ENCODE measurements at places on chromosomes 7 and 10. TPM values are rescaled to one million over a fixed set of nuclear protein-coding genes. Genes with fewer than 3 reads are reported as not detected.

GRCh38 chr10:113301342-113301984 lies 251.4 kb upstream of the HABP2 start:
- DNase-seq: no peak

GRCh38 chr7:140035400-140036223 lies 27.1 kb downstream of the PARP12 start:
- DNase-seq: peak; percentile 65

DNA sequence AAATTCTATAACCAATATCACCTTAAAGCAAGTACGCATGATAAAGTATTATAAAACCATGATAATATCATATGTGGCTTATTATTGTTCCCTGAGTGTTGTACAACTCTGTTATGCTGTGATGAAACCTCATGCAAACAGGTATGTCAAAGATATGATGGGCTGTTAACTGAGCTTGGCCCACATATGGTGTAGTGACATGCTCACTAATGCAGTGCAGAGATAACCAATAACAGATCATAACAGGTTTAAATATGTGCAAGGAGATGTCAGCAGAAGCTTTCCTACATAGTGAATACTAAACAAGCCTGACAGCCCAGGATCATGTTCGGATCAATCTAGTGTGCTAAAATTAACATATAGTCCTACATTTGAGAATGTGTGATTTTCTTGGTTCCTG lies 9.6 kb downstream of the CFTR start:
- no peak for DNase-seq

DNA sequence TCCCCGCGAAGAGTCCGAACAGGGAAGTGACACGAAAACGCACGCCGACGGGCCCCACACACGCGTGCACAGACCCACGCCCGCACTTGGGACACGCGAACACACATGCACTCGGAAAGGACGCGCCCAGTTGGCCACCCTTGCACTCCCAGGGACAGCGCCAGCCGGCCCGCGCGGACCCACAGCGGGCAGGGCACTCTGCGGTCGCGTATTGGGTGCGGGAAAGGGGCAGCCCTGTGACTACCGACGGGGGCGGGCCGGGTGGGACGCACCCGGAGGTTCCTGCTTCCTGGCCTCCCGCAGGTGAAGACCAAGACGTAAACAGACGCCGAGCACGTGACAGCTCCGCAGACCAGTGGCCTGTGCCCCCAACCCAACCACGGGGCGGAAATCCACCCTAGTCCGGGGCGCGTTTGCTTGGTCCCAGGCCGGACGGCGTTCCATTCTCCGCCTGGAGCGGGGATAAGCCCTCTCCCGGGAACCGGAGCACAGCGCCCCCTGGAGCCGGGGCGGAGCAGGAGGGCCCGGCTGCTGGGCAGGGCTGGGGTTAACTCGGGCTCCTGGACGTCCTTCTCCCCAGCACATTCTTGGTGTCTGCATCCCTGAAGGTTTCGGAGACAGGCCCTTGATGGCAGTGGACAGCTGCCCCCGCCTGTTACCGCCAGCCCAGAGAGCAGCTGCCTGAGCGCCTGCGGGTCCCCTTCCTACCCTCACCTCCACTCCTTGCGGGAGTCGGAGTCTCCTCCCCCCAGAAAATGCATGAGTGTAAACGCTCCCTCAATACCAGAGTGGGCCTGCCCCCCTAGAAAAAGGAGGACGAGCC lies 2.0 kb upstream of the LZTS2 start:
- DNase-seq: peak; percentile 75

GRCh38 chr7:276230-276835 lies 13.6 kb upstream of the FOXL3 start:
- no peak for DNase-seq

DNA sequence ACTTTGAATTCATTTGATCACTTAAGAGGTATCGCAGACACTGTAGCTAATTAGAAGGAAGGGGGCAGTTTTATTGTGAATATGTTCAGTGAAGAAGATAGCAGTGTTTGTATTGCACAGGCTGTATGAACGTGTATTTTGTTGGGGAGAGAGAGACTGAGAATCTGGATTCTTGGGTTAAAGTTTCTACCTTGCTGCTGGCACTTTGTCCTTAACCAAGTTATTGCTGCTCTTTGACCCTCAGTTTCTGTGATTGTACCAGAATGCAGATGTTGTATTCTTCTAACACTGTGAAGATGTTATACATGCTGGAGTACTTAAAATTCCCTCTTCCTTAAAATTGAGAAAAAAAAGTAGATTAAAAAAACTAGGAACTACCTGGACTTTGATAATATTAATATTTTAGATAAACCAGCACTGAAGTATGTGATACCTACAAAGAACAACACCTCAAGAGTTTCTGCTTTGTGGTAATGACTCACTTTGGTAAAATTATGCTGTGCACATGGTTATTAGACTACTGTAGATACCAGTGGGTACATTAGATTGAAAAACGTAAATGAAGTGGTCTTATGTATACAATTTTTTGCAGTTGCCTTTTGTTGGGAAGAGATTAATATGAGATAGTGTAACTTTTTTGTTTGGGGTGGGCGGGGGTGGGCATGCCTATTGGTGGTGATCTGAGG lies 321.3 kb downstream of the AUTS2 start:
- DNase-seq: no peak

GRCh38 chr7:135681762-135682161 lies 19.4 kb downstream of the STMP1 start:
- DNase-seq: no peak

GRCh38 chr10:6586501-6586900 lies 6.4 kb upstream of the PRKCQ start:
- DNase-seq: no peak

DNA sequence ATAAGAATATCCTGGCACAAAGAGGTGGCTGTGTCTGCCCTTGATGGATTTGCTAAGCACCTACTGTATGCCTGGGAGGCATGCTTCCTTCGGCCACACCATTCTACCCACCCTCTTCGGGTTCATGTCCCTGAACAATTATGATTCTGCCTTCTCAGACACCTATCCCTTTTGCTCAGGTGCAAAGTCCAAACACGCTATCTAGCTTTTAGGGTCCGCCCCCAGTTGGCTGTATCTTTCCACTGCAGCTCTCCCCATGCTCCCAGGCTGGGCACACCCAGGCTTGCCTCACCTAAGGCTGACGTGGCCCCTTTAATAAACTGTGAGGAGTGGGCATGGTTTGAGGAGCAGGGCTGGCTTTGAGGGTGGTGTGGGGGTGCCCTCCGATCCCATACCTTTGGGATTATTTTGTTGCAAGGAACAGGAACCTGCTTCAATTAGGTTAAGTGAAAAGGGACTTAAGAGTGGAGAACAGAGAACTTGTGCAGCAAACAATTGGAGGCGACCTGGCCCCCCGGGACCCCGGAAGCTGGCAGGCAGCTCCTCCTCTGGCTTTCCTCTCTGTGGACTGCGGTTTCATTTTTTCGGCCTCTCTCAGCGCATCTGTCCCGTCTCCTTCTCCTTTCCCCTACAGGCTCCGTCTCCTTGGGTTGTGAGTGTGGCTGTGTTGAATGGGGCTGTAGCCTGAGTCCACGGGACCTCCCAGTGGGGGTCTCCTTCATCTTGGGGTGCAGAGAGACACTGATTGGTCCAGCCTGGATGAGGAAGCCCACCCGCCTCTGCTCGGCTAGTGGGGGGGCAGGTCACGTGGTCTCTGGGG lies 3.8 kb downstream of the CLIP2 start:
- DNase-seq: no peak

DNA sequence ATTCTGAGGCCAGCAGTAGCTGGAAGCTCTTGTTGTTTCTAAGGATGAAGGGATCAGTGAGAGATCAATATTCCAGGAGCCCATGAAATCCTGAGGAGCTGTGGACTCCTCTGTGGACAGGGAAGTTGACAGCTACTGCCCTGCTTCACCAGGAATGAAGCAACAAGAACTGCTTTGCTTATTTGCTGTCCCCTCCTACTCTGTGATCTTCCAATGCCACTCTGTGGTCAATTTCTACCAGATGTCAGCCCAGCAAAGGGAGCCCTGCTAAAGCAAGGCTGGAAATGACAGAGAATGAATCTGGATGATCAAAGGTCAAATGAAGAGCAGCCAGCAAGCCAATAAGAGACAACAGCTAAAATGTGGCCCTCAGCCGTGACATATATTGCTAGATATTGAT lies 227.5 kb upstream of the CHRM2 start:
- DNase-seq: no peak

DNA sequence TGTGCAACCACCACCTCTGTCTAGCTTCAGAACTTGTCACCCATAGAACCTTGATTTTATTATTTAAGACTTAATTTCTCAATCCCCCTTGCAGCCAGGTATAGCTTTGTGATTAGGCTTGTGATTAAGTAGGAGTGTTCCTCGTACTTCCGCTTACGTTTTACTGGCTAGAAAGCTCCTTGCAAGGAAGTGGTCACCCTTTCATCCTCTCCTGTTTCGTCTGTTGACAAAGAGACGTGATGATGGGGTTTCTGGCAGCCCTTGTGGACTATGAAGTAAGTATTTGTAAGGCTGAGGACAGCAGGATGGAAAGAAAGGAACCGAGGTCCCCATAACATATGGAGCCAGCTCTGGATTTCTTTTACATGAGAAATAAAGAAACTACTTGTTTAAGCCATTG lies 86.5 kb upstream of the KDM7A start:
- no peak for DNase-seq

- peak; percentile 32 for DNase-seq
These were observed 6.7 kb upstream of the FAM180A start for GRCh38 chr7:135755351-135755753.

DNA sequence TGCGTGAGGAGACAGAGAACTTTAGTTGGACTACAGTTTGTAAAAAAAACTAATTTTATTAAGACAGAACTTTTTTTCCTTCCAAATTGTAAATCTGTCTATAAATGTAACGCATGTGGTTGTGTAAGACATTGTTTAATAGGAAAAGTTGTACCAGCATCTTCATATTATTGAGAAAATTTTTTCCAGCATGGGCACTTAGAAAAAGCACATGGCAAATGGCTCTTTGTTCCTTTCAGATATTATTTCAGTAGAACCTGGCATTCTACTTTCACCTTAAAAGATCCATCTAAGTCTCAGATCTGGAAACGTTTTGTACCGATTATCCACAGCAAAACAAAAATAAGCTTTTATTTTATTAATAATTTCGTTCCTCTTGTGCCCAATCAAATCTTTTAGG lies 43.2 kb downstream of the ZRANB1 start:
- no peak for DNase-seq

DNA sequence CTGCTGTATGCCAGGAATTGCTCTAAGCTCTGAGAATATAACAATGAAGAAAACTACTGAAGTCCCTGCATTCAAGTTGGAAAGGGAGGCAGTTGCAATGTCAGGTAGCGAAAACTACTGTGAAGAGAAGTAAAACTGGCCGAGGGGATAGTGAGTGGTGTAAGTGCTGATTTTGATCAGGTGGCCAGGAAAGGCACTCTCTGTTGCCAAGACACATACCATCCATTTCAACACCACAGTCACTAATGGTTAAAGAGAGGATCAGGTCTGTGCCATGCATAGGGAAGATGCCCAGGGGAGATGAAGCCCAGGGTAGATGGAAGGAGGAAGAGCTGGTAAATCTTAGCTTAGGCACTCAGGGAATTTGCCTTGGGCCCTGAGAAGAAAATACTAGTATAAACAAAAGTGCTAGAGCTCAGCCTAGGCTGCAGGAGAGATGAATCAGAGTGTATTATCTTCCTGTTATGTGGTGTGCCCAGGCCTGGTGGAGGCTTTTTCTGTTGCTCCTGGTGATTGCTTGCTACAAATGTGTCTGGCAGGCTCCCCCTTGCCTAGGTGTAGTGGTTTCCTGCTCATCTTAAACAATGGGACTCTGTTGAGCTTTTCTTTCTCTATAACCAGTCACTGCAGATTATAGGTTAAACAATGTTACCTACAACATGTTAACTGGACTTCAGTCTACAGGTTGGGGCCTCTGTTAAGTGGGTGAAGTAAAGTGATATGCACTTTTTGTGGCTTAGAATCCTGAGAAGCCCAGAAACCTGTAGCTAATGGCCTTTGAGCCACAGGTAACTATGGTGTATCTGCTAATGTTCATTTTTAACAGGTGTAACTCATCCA lies 125.5 kb downstream of the LRRC4 start:
- DNase-seq: peak; percentile 46

GRCh38 chr10:131964298-131964697 lies 17.4 kb downstream of the BNIP3 start:
- DNase-seq: no peak

DNA sequence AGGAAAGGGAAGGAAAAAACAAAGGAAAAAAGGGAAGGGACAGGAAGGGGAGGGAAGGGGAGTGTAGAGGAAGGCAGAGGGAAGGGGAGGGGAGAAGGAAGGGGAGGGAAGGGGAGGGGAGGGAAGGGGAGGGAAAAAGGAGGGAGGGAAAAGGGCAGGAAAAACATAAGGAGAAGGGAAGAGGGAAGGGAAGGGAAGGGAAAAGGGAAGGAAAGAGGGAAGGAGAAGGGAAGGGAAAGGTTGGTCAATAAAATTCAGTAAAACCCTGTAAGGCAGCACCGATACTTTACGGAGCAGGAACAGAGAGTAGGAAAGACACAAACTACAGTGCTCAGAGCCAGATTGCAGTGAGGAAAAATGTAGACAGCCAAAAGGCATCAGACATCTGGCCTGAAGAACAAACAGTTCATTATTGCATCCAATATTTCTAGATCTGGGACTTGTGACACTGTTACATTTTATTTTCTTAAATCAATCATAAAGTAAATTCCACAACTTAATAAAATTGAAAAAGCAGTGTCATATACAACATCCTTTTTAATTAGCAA lies 322.0 kb downstream of the CRPPA start:
- no peak for DNase-seq

GRCh38 chr10:104103956-104104355 lies 18.0 kb upstream of the SFR1 start:
- DNase-seq: no peak

- peak; percentile 71 for DNase-seq
These were observed 34.4 kb downstream of the PLEKHA8 start for GRCh38 chr7:30062587-30062986.

DNA sequence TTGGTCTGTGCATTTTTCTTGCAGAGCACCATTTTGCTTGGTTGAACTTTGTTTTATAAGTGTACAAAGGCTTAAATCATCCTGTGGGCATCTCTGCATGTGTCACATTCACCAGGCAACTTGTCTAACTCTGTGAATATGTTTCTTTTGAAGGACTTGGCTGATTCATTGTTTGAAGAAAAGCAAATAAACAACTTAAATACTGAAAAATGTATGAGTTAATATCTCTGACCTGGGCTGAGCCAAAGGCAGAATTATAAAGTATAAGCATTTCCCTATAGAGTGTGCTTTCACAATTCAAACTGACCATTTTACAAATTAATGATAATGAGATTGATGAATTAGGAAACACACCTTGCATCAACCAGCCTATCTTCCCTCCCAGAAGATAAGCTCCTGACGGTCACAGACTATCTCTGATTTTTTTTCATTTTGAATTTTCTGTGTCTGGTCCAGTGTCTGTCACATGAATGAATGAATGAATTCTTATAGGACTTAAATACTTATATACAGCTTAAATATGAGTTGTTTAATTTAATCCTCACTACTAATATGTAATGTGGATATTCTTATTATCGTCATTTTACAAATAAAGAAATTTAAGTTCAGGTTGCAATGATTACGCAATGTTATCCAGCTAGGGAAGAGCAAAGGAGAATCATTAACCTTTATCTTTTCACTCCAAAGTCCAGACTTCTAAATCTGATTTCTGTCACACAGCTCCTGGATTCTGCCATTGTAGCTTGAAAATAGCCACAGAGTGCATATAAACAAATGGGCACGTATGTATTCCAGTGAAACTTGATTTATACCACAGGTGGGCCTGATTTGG lies 182.0 kb upstream of the PHYHIPL start:
- no peak for DNase-seq

The ARHGEF5 gene
- total RNA-seq: 3.2 TPM

The SLC25A40 gene
- 6.9 TPM for total RNA-seq

The ANKRD7 gene
- 1.4 TPM for total RNA-seq

The MALRD1 gene
- 0.36 TPM for total RNA-seq

The SKIDA1 gene
- 0.90 TPM for total RNA-seq

The CYP26C1 gene
- 0.09 TPM for total RNA-seq

The FAM131B gene
- total RNA-seq: 3.2 TPM

Measured in fibroblast of the aortic adventitia (primary cell).